ENCODE measurements at places on chromosomes 11 and 22. TPM values are rescaled to one million over a fixed set of nuclear protein-coding genes. Genes with fewer than 3 reads are reported as not detected.

- no peak for DNase-seq
These were observed 18.4 kb downstream of the LRP5 start for GRCh38 chr11:68330700-68331337.

DNA sequence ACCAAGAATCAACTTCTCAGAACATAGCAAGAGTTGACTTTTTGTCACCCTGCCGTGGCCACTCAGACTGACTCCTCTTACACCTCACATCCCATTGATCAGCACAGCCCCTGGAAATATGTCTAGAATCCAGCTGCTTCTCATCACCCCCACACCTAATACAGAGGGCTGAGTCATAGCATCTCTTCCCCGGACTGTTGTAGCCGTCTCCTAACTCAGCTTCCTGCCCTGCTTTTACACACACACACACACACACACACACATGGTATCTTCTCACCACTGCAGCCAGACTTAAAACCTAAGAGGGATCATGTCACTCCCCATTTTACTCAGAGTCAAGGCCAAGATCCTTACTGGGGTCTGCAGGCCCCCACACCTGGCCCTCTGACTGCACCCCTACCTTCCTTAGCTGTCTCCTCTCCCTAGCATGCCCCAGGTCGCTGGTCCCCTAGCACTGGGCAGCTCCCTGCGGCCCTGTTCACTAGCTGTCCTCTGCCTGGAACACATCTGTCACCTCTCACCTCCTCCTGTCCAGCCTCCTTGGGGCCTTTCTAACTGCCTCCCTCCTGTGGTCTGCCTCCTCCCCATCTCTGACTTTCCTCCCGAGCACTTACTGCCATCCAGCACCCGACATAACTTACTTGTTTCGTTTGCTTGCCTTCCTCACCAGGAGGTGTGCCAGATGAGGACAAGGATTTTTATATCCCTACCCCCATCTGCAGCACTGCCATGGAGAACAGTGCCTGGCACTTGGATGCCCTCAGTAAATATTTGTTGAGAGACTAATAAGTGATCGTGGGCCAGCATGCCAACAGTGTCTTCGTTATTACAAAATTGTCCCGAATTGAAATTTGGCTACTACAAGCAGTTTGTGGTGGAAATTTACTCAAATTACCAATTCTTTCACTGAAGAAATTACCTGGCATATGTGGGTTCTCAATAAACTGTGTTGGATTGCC lies 61.9 kb downstream of the BMAL1 start:
- DNase-seq, result no peak

GRCh38 chr11:15918212-15918611 lies 438.1 kb downstream of the SOX6 start:
- no peak for DNase-seq

GRCh38 chr11:129067454-129067853 lies 124.7 kb downstream of the ARHGAP32 start:
- no peak for DNase-seq

DNA sequence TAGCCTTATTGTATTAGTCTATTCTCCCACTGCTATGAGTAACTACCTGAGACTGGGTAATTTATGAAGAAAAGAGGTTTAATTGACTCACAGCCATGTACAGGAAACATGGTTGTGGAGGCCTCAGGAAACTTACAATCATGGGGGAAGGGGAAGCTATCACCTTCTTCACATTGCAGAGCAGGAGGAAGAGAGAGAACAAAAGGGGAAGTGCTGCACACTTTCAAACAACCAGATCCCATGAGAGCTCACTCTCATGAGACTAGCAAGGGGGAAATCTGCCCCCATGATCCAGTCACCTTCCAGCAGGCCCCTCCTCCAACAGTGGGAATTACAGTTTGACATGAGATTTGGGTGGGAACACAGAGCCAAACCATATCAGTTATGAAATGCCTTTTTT lies 179.4 kb downstream of the ARHGAP42 start:
- DNase-seq, result no peak

- DNase-seq, result no peak
These were observed 77.0 kb downstream of the ZNF280B start for GRCh38 chr22:22431271-22432220.

DNA sequence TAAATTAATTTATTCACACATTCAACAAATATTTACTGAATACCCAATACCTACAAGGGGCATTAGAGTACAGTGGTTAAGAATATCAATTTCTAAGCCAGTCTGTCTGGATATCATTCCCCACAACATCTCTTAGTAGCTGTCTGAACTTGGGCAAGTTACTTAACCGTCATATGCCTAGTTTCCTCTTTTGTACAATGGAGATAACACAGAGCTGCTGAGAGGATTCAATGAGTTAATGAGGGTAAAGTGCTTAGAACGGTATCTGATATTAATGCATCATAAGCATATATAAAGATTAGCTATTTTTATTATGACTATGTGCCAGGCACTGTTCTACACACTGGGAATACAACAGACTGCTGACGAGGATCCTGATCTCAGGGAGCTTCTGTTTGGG lies 116.4 kb downstream of the APOL5 start:
- no peak for DNase-seq

DNA sequence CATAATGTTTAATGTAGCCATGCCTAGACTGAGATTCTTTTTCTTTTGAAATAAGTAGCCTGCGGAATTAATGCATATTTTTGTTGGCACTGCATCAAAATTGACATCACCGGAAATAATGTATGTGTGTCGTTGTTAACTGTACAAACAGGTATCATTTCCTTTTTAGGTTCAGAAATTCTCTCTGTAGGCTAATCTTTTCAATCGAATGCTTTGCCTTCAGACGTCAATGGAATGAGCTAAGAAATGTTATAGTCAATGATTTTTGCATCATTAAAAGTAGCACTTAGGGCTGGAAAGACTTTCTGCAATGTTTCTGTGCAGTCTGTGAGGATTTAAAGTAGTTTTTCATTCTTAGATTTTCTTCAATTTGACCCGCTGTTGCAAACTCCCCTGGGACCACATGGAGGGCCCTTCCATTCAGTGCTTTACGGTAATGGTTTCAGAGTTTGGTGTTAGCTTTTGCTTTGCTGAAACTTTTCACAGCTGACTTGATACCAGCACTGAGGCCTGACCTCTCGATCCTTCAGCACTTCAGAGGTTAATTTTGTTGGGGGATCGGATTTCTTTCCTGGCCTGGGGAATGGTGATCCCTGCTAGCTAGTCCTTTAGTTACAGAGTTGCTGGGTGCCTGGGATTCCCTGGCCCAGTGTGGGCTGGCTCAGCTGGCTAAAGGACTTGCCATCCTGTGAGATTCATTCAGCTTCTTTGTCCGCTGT lies 137.8 kb downstream of the DBX1 start:
- no peak for DNase-seq

GRCh38 chr11:73612601-73613140 lies 14.8 kb upstream of the FAM168A start:
- no peak for DNase-seq

GRCh38 chr11:11993839-11994238 lies 14.6 kb downstream of the DKK3 start:
- DNase-seq, result no peak

- no peak for DNase-seq
These were observed 20.6 kb upstream of the AP1B1 start for GRCh38 chr22:29408940-29409339.

Gene OR52E8
- not detected for total RNA-seq

Gene KREMEN1
- total RNA-seq, result 5.9 TPM

Gene IFITM10
- not detected for total RNA-seq

Gene MMP10
- total RNA-seq, result not detected

Gene MTFP1
- total RNA-seq, result not detected

Gene NARS2
- total RNA-seq, result 15.6 TPM

Gene MAPK11
- 7.9 TPM for total RNA-seq

Gene SLC35E4
- 0.77 TPM for total RNA-seq

Gene SLC1A2
- 1.0 TPM for total RNA-seq

Gene PLAAT3
- total RNA-seq, result 17.1 TPM

Measured in uterus (tissue), 4 donors.